ENCODE measurements at places on chromosomes 5 and 9.

DNA sequence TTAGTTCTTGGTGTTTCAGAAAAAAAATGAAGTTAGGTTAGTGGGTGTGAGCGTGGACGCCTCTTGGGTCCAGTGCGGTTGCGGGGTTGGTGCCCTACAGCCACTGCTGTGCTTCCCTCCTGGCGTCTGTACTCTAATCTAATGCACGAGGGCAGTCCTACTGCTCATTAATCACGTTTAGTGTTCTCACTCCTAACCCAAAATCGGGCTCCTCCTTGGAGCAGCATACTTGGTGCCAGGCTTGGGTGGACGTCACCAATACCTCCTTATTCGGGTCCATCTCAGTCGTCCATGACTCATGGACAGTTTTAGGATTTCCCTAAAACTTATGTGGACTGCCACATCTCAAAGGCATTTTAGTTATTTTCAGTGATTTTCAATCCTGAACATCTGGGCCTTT is 41.6 kb downstream of the TRIO start:
- DNase-seq: no peak

DNA sequence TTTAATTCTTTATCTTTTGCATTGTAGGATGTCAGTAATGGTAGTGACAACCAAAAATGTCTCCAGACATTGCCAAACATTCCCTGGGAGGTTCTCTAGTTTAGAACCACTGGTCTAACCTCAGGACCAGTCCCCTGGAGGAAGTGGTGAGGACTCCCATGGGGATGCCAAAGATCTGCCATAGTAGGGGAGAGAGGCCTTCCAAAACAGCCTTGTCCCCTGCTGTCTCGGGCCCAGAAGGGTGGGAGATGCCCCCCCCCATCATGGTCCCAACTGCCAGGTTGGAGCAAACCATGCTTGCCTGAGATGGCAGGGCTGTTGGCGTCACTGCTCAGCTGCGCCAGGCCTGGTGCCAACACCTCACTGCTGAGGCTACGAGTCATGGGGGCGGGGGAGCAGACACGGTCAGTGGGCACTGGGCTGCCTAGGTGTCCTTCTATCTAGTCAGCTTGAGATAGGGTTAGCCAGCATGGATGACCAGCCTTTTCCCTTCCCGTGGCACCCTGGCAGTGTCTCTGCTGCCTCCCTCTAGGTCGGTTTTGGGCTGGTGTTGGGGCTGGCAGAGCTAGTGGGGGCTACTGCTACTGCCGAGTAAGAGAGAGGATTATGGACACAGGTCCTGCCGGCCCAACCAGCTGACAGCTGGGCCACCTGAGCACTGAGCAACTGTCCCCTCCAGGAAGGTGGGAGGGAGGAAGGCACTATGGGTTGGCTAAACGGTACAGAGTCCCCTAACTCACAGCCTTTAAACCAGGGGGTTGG is 8.3 kb upstream of the CXXC5 start:
- no peak for DNase-seq

GRCh38 chr9:94951324-94952135 is 225.0 kb downstream of the AOPEP start:
- no peak for DNase-seq

DNA sequence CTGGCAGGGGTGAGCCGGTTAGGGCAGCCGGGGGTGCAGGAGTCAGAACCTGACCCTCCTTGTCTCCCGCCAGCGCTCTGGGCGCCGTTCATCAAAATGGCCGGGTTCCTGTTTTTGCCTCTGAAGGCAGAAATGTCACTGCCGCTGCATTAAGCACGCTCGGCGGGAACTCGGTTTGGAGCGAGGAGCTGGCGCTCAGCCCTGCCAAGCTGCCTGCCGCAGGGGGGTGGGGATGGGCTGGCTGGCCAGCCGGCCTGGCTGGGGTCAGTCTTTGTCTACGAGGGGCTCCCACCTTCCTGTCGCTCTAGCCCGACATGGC is 63.7 kb downstream of the CXXC5 start:
- no peak for DNase-seq

- no peak for DNase-seq
These were observed 117.7 kb upstream of the ALDH1B1 start for GRCh38 chr9:38274800-38275199.
